Fibroblast of mammary gland (primary cell): ENCODE measurements at places on chromosomes 3 and 15.

DNA sequence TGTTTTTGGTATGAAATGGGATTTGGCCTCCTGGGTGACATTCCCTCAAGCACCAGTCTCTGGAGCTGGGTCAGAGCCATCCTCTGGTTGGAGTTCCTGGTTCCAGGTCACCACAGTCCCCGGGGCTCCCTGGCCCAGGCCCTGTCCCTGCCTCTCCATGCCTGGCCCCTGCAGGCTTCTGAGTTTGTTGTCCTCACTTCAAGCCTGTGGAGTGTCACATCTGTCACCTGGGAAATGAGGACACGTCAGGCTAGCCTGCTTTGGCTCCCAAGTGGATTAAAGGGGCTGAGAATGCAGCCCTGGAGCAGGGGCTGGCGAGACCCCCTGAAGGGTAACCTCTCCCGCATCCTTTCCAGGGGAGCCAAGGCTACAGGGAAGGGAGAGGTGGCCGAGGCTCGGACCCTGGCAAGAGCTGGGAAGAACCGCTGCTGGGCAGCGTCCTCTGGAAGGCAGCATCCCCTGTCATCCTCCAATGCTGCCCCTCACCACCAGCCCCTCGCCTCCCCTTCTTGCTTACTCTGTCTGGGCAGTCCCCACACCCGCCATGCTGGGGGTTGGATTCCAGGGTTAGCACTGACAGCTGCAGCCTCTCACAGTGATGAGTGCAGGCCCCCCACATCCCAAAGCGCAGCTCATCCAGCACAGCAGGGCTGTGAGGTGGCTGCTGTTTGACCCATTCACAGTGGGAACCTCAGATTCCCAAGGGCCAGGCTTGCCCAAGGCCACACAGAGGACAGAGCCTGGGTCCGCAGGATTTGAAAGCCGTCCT lies 75.5 kb upstream of the IQSEC1 start:
- no peak for DNase-seq

DNA sequence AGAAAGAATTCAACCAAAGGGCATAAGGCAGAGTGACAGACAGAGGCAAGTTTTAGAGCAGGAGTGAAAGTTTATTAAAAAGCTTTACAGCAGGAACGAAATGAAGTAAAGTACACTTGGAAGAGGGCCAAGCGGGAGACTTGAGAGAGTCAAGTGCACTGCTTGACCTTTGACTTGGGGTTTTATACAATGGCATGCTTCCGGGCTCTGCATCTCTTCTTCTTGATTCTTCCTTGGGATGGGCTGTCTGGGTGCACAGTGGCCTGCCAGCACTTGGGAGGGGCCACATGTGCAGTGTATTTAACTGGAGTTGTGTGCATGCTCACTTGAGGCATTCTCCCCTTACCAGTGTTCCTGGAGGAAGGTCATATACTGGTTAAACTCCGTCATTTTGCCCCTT lies 30.4 kb upstream of the KLHL25 start:
- DNase-seq = no peak

GRCh38 chr3:186193534-186194450 lies 84.9 kb upstream of the ETV5 start:
- no peak for DNase-seq

DNA sequence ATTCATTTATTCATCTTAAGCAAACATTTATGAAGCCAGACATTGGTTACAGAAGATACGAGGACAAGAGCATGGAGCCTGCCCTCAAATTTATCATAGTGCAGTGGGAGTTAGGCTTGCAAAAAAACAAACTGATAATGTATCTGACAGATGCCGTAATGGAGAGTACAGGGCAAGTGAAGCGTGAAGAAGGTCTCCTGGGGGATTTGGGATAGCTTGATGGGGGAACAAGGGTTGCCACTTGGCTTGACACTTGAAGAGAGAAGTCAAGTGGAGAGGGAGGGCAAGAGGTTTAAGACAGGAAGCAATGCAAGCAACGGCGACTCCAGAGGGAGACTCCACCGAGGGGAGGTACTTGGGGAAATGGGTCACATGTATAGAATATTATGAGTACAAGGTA lies 129.3 kb downstream of the SSR3 start:
- no peak for DNase-seq

DNA sequence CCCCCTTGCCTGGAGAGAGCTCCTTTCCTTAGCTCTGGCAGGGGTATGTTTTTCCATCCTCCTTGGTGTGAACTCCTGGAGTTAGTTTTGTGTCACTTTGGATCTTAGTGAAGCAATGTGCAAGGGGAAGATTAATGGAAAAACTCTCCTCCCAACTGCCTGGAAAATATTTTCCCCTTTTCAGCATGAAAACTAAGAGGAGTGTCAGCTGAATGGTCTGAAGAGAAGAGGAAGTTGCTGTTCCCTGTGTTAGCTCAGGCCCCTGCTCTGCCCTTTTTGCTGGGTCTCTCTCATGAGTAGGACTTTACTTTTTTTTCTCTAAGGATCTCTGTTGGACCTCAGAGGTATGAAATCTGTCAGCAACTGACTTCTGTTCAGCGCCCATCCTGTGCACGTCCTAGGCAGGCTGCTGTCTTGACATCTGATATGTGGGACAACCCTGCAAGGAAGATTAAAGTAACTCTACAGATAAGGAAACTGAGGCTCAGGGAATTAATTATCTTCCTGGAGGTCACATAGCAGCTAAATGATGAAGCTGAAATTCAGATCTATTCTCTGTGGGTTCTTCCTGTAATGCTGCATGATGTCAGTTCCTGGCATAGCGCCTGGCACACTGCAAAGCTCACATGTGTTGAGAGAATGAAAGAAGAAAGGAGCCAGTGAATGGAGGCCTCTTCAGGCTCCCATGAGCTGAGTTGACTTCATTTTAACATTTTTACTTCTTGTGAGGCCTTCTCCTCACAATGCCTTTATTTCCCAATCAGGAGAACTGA lies 109.7 kb upstream of the GALNT15 start:
- peak; percentile 97 for DNase-seq

GRCh38 chr3:186185194-186185787 lies 76.4 kb upstream of the ETV5 start:
- DNase-seq = no peak

GRCh38 chr15:60417112-60417511 lies 19.3 kb upstream of the ANXA2 start:
- no peak for DNase-seq

DNA sequence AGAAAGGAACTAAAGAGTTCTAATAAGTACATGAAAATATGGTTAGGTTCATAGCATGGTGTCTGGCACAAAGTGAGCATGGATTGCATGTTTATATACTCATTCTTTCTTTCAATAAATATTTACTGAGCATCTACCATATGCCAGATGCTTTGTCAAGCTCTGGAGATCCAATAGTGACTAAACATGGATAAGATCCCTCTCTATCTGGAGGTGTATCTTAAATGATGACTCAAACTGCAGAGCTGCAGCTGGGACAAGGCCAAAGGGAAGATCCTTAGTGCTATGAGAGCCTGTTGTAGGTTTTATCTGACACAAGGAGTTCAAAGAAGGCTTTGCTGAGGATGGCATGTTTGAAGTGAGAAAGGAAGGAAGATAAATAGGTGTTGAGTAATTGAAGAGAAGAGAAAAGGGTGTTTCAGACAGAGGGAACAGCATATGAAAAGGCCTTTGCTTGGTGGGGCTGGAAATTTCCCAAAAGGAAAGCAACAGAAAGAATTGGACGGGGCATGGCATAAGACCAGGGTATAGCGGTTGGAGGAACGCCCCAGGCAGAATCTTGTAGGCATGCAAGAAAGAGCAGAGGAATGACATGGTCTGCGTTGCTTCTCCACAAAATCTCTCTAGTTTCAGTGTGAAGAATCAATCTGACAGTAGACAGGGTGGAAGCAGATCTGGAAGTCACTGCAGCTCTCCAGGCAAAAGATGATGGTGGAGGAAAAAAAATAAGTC lies 239.9 kb upstream of the LRTM1 start:
- peak; percentile 94 for DNase-seq

GRCh38 chr15:22967084-22967770 lies 12.9 kb downstream of the CYFIP1 start:
- DNase-seq = no peak

DNA sequence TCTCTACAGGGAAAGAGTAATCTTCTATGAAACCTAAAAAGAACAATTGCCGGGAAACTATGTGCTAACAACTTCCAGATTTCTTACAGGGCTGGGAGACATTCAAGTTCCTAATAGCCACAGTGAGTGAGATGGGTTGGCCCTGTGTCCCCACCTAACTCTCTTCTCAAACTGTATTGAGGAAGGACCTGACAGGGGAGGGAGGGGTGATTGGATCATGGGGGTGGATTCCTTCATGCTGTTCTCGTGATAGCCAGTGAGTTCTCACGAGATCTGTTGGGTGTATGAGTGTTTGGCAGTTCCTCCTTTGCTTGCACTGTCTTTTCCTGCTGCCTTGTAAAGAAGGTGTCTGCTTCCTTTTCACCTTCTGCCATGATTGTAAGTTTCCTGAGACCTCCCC lies 958.7 kb downstream of the AGBL1 start:
- DNase-seq = no peak

GRCh38 chr3:16864610-16865313 lies 20.0 kb upstream of the PLCL2 start:
- peak; percentile 83 for DNase-seq

GRCh38 chr3:159807137-159808040 lies 181.2 kb upstream of the IL12A start:
- DNase-seq = no peak

DNA sequence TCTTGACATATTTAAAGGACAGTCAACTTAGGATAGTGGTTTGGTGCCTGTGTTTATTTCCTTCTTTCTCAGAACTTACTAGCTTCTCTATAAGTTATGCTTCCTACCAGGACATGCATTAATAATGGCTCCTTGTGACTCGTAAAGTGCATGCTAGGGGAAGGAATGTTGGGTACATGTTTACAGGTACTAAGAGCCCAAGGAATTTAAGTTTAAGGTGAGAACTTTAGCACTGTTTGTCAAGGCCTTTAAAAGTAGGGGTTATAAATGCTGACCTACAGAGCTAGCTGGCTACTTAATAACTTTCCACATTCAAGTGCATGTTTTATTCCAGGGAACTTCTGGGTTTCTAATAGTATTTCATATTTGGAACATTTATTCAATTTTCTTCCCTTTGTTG lies at the start of gene TMEM207:
Gene TMEM207, minus strand, starts transcription at position 101 of the 400 bp plus-strand sequence. Its CDS starts 92 bp downstream, at position 9.
- no peak for DNase-seq

DNA sequence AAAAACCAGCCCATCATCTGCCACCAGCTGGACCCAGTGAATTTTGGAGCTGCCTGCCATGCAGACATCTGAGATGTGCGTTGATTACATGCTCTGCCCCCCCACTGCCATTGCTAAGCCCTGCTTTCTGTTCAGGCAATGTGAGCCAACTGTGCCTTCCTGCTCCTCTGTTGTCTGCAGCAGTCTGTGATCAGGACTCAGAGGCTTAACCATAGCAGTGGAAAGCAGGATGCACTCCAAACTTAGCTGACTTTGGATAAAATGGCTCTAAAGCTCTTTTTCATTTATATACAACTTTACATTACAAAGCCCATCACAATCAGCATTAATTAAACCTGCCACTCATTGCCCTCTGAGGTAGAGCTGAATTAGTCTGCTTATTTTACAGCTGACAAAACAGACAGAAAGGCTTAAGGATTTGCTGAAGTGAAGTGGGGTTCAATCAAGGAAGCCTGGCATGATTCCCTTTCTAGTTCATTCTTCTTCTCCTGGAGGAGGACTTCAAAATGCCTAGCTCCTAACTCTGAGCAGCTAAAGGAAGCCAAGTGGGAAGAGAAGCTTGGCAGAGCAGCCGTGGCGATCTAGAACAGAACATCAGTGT lies 15.7 kb upstream of the RPS27L start:
- DNase-seq = no peak

- no peak for DNase-seq
These were observed 10.3 kb downstream of the SEMA3G start for GRCh38 chr3:52434491-52435115.

- peak; percentile 86 for DNase-seq
These were observed 392.4 kb upstream of the PROK2 start for GRCh38 chr3:72177075-72178050.

- DNase-seq = peak; percentile 23
These were observed 107.6 kb downstream of the OXNAD1 start for GRCh38 chr3:16372362-16373292.
